Activated CD8-positive, alpha-beta T cell treated with anti-CD3 and anti-CD28 coated beads for 36 hours (primary cell): ENCODE measurements at places on chromosomes 3 and 15. TPM values are rescaled to one million over a fixed set of nuclear protein-coding genes. Genes with fewer than 3 reads are reported as not detected.

Gene WDR93
- total RNA-seq, result not detected

Gene EAF2
- total RNA-seq, result 14.4 TPM

Gene PIGZ
- 0.27 TPM for total RNA-seq

Gene SERINC4
- 0.09 TPM for total RNA-seq

Gene PARP16
- 20.5 TPM for total RNA-seq

- DNase-seq, result no peak
- H3K4me1 ChIP-seq, result peaks cover 3% of the 10 kb centered on the region
- no peak overlapping the region for H3K4me3 ChIP-seq
- no peak overlapping the region for H3K27ac ChIP-seq
- H3K36me3 ChIP-seq, result no peaks in the 10 kb centered on the region
These were observed 71.7 kb downstream of the CYP19A1 start for GRCh38 chr15:51266656-51267050.

- no peaks in the 10 kb centered on the region for H3K27me3 ChIP-seq
- H3K4me3 ChIP-seq, result no peak overlapping the region
- no peaks in the 10 kb centered on the region for H3K4me1 ChIP-seq
- no peaks in the 10 kb centered on the region for H3K36me3 ChIP-seq
- H3K27ac ChIP-seq, result no peak overlapping the region
- DNase-seq, result no peak
These were observed 680.1 kb downstream of the IGSF11 start for GRCh38 chr3:118354556-118354955.
